CD4-positive, alpha-beta T cell treated with Interleukin-6 at 100 ng/mL for 8 hours (primary cell): ENCODE measurements at places on chromosomes 1 and 21.

DNA sequence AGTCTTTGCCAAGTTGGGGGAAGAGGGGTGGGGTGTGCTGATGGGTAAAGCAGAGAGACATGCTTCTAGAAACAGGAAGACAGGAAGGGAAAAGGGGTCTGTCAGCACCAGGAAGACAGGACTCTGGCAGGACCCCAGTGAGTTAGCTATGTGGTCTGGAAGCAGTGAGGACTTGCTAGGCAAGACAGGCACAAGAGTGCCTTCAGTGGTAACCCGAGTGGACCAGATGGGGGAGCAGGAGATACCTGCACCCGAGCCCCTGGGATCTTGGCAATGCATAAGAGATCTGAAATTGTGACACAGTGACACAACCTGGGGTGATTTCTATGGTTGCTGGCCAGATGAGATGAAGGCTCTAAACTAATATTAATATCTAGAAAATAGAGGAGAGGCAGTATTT is 7.0 kb downstream of the TLR5 start:
- no peak for DNase-seq

DNA sequence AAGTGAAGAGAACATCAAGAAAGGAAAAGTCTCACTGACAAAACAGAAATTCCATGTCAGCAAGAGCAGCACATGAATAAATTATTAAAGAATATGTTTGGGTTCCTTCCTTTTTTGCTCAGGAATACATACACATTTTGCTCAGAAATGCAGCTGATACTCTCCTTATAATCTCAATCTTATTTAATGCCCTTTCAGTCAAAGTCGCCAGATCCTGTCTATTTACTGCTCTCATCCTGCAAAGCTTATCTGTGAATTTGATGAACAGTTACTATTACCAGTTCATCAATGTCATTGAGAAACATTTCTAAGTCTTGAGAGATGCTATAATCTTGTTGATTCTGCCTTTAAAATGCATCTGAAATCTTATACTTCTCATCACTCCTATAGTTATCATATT is 543.1 kb upstream of the ZRANB2 start:
- no peak for DNase-seq

- DNase-seq, result peak; percentile 37
Measured at GRCh38 chr1:100396651-100397050, 44.3 kb downstream of the CDC14A start.

GRCh38 chr1:74343216-74343615 is 108.0 kb downstream of the TNNI3K start:
- DNase-seq, result no peak

GRCh38 chr21:16580661-16581060 is 850.9 kb downstream of the USP25 start:
- DNase-seq, result no peak

DNA sequence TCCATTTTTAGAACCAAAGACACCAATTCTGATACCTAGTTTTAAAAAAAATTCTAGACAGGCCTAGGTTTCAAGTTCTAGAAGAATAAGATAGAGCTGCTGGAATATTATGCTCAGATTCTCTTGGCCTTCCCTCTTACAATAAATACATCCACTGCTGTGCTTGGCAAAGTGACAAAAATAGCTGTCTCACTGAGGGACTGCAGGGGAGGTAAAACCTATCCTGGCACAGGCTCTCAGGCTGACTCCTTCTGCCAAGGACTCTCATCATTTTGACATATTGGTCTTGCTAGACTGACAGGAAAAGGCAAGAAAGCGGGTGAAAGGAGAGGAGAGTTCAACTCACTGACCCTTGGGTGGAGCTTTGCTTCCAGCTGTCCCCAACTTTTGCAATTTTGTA is 197.0 kb upstream of the LHX8 start:
- DNase-seq, result no peak

GRCh38 chr1:172469717-172470116 is 25.8 kb upstream of the PIGC start:
- DNase-seq, result no peak

- no peak for DNase-seq
Measured at GRCh38 chr1:3304246-3304645, 150.2 kb upstream of the ARHGEF16 start.
